ENCODE measurements at places on chromosomes 12 and 14. TPM values are rescaled to one million over a fixed set of nuclear protein-coding genes. Genes with fewer than 3 reads are reported as not detected.
A peak's percentile ranks its signal among the peaks of the same experiment; 100 is the strongest.

Gene RECQL
- 20.0 TPM for total RNA-seq

Gene NTN4
- total RNA-seq, result 69.0 TPM

Gene NRXN3
- total RNA-seq, result 2.0 TPM

Gene MGAT2
- 15.4 TPM for total RNA-seq

Gene PIK3C2G
- total RNA-seq, result not detected

Gene RGS6
- total RNA-seq, result 12.1 TPM

Gene CIDEB
- 6.6 TPM for total RNA-seq

DNA sequence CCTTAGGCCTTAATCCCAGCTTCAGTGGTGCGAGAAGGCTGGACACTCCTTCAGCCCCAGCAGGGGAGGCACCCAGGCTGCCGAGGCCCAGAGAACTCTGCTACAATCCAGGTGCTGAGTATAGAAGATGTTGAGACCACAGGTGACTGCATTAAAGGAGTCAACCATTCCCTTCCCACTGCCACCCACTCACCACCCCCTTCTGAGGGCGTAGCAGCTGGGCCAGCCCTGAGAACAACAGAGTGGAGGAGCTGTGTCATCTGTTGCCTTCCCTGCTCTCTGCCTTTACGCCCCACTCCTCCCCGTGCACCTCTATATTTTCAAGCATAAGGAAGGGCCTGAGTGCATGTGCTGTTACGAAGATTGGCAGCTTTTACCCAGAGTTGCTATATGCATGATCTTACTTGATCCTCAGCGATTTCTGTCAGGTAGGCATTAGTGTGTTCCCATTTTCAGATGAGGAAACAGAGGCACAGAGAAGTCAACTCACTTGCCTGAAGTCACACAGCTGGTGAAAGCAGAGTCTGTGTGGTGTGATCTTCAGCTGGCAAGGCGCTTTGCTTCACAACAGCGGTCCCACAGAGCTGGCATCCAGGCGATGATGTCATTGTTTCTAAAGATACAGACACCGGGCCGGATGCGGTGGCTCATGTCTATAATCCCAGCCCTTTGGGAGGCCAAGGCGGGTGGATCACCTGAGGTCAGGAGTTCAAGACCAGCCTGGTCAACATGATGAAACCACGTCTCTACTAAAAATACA, 46.7 kb downstream of the RIN3 start:
- H3K36me3 ChIP-seq, result peaks cover 21% of the 10 kb centered on the region
- DNase-seq, result no peak
- H3K4me1 ChIP-seq, result peaks cover 25% of the 10 kb centered on the region
- H3K4me3 ChIP-seq, result no peak overlapping the region
- H3K27ac ChIP-seq, result no peak overlapping the region

- no peak for DNase-seq
- H3K36me3 ChIP-seq, result no peaks in the 10 kb centered on the region
- no peak overlapping the region for H3K4me3 ChIP-seq
- H3K27me3 ChIP-seq, result no peaks in the 10 kb centered on the region
- H3K27ac ChIP-seq, result no peak overlapping the region
These were observed 991.9 kb downstream of the TMEM121 start for GRCh38 chr14:106518054-106518943.

GRCh38 chr12:114665411-114666260, 18.3 kb downstream of the TBX3 start:
- no peak for DNase-seq
- H3K4me3 ChIP-seq, result no peak overlapping the region
- no peaks in the 10 kb centered on the region for H3K27me3 ChIP-seq
- H3K4me1 ChIP-seq, result peaks cover 35% of the 10 kb centered on the region

- H3K4me1 ChIP-seq, result peaks cover 16% of the 10 kb centered on the region
- no peak overlapping the region for H3K4me3 ChIP-seq
- no peaks in the 10 kb centered on the region for H3K27me3 ChIP-seq
- H3K27ac ChIP-seq, result no peak overlapping the region
These were observed 10.4 kb downstream of the MTA1 start for GRCh38 chr14:105430042-105430441.

DNA sequence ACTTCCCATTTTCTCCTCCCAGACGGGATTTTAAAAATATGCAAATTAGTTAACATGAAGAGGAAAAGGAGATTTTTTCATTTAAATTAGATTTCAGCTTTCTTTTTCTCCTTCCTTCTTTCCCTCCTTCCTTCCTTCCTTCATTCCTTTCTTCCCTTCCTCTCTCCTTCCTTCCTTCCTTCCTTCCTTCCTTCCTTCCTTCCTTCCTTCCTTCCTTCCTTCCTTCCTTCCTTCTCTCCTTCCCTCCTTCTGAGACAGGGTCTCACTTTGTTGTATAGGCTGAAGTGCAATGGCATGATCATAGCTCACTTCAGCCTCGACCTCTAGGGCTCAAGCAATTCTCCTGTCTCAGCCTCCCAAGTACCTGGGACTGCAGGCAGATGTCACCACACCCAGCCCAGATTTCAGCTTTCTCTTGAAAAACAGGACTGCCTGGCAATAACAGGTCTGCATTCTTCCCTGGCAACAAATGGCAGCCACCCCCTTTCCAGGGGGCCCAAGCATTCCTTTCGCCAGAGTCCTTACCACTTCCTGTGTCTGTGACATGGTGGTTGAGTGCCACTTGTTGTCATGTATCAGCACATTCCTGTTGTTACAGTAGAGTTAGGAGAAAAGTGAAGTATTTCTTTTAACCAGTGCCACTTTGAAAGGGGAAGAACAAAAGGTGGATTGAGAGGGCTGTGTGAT, 119.1 kb downstream of the PTPN11 start:
- no peak overlapping the region for H3K27ac ChIP-seq
- H3K36me3 ChIP-seq, result no peaks in the 10 kb centered on the region
- H3K4me1 ChIP-seq, result no peaks in the 10 kb centered on the region
- no peak overlapping the region for H3K4me3 ChIP-seq

GRCh38 chr14:105292826-105293711, 7.7 kb downstream of the BRF1 start:
- peak overlapping the region; percentile 79 for H3K27ac ChIP-seq
- peaks cover 28% of the 10 kb centered on the region for H3K4me1 ChIP-seq
- H3K27me3 ChIP-seq, result no peaks in the 10 kb centered on the region
- H3K4me3 ChIP-seq, result no peak overlapping the region
- H3K36me3 ChIP-seq, result no peaks in the 10 kb centered on the region

DNA sequence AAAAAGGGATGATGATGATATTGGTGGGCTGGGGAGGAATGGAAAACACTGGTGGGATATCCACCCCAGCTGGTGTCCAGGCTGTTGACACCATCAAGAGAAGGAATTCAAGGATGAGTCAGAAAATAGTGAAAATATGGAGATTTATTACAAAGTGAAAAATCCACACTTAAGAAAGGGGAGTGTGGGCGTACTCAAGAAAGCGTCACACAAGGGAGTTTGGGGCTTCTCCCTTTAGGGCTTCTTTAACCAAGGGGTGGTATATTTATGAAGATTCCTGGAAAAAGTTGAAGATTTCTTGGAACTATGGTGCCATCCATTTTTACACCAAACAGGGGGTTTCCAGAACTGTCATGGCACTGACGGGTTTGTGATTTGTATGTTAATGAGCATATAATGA, 63.1 kb upstream of the ARID2 start:
- no peak overlapping the region for H3K27ac ChIP-seq
- no peaks in the 10 kb centered on the region for H3K4me1 ChIP-seq
- no peaks in the 10 kb centered on the region for H3K27me3 ChIP-seq
- no peak for DNase-seq
- H3K4me3 ChIP-seq, result no peak overlapping the region

GRCh38 chr14:68964300-68965093, 14.6 kb downstream of the ACTN1 start:
- no peaks in the 10 kb centered on the region for H3K4me1 ChIP-seq
- no peaks in the 10 kb centered on the region for H3K27me3 ChIP-seq
- H3K36me3 ChIP-seq, result peaks cover 5% of the 10 kb centered on the region

- no peaks in the 10 kb centered on the region for H3K27me3 ChIP-seq
- H3K4me3 ChIP-seq, result no peak overlapping the region
- H3K4me1 ChIP-seq, result no peaks in the 10 kb centered on the region
- peaks cover 71% of the 10 kb centered on the region for H3K36me3 ChIP-seq
- peak overlapping the region; percentile 34 for H3K27ac ChIP-seq
These were observed 66.5 kb downstream of the CACNA1C start for GRCh38 chr12:2119266-2119665.
